ENCODE measurements at places on chromosomes 1 and 21. TPM values are rescaled to one million over a fixed set of nuclear protein-coding genes. Genes with fewer than 3 reads are reported as not detected.

The C1orf105 gene
- total RNA-seq = 0.07 TPM

The RHOU gene
- 7.2 TPM for total RNA-seq

The CYP4A11 gene
- not detected for total RNA-seq

The ATAD3B gene
- total RNA-seq = 3.2 TPM

The EFCAB14 gene
- total RNA-seq = 27.7 TPM

The SRGAP2C gene
- total RNA-seq = 5.6 TPM

The SMCP gene
- not detected for total RNA-seq

The CYP4A22 gene
- not detected for total RNA-seq

The CFAP126 gene
- total RNA-seq = not detected

The KRTAP13-2 gene
- not detected for total RNA-seq

The LRRC53 gene
- not detected for total RNA-seq

The CATSPERE gene
- total RNA-seq = 0.05 TPM

The S100PBP gene
- total RNA-seq = 15.8 TPM

The TSTD1 gene
- 0.25 TPM for total RNA-seq

The PTGER3 gene
- 0.01 TPM for total RNA-seq

The LCK gene
- total RNA-seq = not detected

The VWA1 gene
- total RNA-seq = 14.9 TPM

The MATN1 gene
- total RNA-seq = 0.05 TPM

The EPHB2 gene
- total RNA-seq = 64.1 TPM

The KCNK2 gene
- 0.10 TPM for total RNA-seq

The TMPRSS15 gene
- not detected for total RNA-seq

The DPH2 gene
- total RNA-seq = 44.1 TPM

The KRTAP23-1 gene
- not detected for total RNA-seq

The FCRL1 gene
- not detected for total RNA-seq

The PDZK1IP1 gene
- 7.7 TPM for total RNA-seq

The CHIA gene
- not detected for total RNA-seq

The NBPF11 gene
- total RNA-seq = 4.8 TPM

The CCDC30 gene
- 0.92 TPM for total RNA-seq

The KIAA0319L gene
- 15.1 TPM for total RNA-seq

The ERICH3 gene
- not detected for total RNA-seq

The CFHR4 gene
- not detected for total RNA-seq

The AVPR1B gene
- total RNA-seq = not detected

The CCDC17 gene
- 0.37 TPM for total RNA-seq

The SCP2 gene
- 68.4 TPM for total RNA-seq

Data from A549 treated with CpdA at 1 μM for 4 hours (cell line).